ENCODE measurements at places on chromosomes 16 and 17. TPM values are rescaled to one million over a fixed set of nuclear protein-coding genes. Genes with fewer than 3 reads are reported as not detected.

Gene C17orf107
- polyA plus RNA-seq, result 0.78 TPM

Gene BTBD17
- 1.9 TPM for polyA plus RNA-seq

Gene NECAB2
- polyA plus RNA-seq, result 5.1 TPM

Gene CCT6B
- polyA plus RNA-seq, result 1.1 TPM

Gene PRR35
- 0.32 TPM for polyA plus RNA-seq

GRCh38 chr16:2450535-2450934, 9.4 kb upstream of the TEDC2 start:
- no peak for DNase-seq

GRCh38 chr17:76550712-76551615, 11.1 kb downstream of the PRCD start:
- peak; percentile 50 for DNase-seq

DNA sequence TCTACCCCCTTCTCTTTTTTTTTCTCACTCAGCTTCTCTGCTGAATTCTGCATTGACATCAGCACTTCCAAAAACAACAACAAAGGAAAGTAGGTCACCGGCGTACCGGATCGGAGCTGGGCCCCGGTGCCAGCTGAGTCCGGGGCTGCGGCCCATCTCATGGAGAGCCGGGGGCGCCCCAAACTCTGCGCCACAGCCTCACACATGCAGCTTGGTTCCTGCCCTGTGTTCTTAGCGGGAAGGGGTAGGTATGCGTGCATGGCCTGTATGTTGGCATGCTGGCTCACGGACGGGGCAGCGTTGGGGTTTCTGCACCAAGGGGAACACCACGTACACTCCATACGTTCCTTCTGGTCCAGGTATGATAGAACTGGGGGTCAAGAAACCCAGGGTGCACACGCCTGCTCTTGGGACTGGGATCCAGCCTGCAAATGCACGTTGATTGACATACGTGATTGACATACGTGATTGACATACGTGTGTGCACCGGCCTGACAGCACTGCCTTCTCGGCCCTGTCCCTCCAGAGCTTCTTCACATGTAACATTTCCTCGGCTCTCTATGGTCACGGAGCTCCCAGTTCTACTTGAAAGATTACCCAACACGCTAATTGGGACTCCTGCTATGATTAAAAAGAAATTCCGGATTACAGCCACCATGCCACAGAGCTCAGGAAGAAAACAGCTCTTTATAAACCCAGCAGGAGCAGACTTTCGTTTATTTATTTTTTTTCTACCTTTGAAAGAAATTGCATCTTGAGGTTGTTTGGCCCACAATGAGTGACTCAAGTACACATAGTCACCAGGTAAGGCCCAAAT, 88.7 kb downstream of the RPA1 start:
- no peak for DNase-seq

DNA sequence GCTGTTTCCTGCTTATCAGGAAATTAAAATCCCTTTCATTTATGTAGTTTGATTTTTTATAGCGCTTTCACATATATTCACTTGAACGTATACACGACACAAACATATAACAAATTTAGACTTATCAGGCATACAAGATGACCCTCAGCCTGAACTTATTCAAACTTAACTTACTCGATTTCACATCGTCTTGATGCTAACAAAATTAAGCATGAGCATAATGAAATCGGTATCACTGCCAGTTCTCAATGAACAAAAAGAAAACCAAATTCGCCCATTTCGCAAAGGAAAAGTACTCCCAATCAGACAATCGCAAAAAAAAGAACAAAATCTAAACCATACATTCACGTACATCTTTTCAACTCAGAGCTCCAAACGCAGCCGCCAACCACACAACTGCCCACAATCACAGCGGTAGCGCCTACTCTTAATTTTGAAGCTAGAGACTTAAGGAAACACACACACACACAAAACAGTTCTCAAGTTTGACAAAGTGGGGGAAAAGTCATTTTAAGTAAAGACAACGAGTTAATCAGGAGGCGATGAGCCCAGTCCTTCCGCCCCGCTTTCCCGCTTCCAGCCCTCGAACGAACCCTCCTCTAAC, 1.1 kb downstream of the GJC1 start:
- no peak for DNase-seq

GRCh38 chr17:62631936-62632924, 4.8 kb downstream of the MRC2 start:
- DNase-seq, result peak; percentile 40

- no peak for DNase-seq
Observed at GRCh38 chr17:39551879-39552278, 55.8 kb downstream of the NEUROD2 start.

GRCh38 chr17:17628388-17629008, 37.0 kb upstream of the PEMT start:
- no peak for DNase-seq

DNA sequence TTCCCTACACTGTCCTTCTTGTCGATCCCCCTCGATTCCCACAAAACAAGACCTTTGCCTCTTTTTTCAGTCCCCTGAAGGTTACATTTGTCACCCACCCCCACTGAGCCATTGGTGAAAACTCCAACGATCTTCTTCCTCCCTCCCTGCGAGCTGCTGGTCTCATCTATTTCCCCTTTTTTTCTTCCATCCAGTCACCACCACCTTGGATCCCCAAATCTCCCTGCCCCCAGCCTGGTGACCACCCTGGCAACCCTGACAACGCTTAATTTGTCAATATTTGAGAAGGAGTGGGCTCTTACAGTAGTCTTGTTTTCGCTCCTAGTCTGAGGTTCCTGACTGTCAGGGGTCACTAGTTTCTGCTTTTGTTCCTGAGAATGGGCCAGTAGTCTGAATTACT, 62.9 kb downstream of the SMPD3 start:
- DNase-seq, result no peak
